ENCODE measurements at places on chromosomes 12 and 14. TPM values are rescaled to one million over a fixed set of nuclear protein-coding genes. Genes with fewer than 3 reads are reported as not detected.

GRCh38 chr12:44812062-44812461, 64.1 kb downstream of the NELL2 start:
- DNase-seq, result peak; percentile 22

PRR4 gene
- total RNA-seq, result 9.3 TPM

STAT2 gene
- total RNA-seq, result 68.8 TPM

DNA sequence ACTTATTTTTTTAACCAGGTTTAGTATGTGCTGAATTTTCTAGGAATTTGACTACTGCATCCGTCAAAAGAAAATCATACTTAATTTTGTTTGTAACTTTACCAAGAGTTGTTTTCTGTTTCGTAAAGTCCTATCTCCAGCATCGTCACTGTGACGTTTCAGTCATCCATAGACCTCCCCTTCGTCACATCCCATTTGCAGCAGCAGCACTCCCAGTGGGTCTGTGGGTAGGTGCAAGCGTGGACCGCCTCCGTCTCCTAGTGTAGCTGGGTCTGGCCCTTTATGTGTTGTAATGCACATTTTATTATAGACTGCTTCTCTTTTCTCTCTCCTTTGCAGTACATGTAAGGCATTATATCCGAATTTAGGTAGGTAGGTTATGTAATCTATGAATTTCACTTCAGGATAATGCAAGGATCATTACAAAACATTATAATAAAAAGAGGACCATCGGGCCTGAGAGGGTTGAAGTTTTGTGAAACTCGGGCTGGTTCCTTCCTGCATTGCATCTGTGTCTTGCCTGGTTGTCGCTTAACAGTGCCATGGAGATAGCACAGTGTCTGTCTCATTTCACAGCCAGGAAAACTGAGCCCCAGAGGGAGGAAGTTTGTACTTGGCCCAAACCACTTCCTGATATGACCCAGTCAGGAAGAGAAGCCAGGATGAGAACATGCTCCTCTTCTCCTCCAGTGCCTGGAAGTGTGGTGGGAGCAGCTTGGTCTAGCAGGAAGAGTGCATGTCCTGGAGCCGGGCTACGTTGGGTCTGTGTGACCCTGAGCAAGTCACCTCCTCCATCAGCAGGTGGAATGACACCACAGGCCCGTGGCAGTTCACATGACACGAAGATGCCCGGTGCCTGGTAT, 41.3 kb downstream of the EVL start:
- DNase-seq, result no peak

GRCh38 chr12:104460973-104461698, 4.4 kb downstream of the CHST11 start:
- DNase-seq, result no peak

DNA sequence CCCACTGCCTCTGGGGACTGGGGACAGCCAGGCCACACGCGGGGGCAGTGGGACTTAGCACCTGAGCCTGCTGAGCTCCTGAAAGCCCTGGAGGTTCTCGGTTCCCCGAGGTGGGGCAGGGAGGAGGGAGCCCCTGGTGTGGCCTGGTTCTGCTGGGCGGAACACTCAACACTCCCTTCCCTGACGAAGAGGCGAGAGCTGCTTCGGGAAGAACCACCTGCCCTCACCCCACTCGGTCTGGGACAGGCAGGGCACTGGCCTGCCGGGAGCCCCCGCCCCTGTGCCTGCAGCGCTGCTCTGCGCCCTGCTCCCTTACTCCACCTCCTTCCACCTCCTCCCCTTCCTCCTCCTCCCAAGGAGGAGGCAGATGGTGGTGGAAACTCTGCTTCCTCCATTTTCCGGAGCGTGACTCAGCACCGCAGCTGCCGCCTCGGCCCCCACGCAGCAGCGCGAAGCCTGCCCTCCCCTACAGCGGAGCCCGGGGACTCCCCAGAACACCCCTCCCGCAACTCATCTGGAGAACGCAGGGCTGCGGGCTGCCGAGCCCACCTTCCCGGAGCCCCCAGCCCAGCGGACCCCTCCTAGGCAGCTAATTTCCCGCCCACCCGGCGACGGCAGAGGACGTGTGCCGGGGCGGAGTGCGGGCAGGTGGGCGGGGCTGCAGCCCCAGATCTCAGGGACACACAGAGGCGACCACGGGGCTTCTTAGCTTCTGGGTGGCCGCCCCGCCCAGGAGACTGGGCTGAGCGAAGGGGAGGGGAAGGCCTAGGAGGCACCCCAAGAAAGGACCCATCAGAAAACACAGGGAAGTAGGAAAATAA, 11.7 kb upstream of the INF2 start:
- DNase-seq, result peak; percentile 63

FAM90A1 gene
- not detected for total RNA-seq

SDS gene
- total RNA-seq, result not detected

SLC4A8 gene
- total RNA-seq, result 4.2 TPM

OR6C2 gene
- not detected for total RNA-seq
